ENCODE measurements at places on chromosomes 5 and 9.

DNA sequence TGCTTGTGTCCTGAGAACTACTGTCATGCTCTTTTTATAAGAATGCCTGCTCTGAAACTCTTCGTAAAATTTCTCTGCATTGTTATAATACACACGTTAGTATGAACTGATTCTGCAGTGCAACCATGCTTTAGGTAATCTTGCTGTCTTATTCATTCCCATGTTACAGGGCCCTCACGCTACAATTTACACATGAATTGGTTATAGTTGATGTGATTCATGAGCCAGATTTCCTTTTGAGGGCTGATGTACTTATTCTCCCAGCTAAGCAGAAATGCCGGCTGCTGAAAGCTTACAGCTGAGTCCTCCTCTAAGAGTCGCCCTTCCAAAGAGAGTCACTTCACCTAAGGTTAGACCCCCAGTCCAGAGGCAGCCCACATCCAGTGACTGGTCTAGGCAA lies 233.5 kb upstream of the PCSK5 start:
- no peak for DNase-seq

DNA sequence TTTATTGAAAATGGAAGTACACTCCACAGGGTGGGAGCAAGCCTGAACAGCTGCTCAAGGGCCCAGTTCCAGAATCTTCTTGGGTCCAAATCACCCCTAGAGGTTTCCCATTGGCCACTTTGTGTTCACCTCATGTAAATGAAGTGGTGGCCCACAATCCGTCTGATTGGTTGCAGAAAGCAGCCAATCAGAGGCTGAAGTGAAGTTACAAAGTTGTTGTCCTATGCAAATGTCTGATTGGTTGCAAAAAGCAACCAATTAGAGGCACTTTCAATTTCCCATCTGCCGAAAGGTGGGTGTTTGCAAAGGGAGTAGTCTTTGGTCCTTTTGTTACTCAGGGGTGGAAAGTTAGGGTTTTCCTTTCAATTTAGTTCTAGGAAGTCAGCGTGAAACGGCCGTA lies 8.8 kb downstream of the TMEM171 start:
- DNase-seq, result no peak

DNA sequence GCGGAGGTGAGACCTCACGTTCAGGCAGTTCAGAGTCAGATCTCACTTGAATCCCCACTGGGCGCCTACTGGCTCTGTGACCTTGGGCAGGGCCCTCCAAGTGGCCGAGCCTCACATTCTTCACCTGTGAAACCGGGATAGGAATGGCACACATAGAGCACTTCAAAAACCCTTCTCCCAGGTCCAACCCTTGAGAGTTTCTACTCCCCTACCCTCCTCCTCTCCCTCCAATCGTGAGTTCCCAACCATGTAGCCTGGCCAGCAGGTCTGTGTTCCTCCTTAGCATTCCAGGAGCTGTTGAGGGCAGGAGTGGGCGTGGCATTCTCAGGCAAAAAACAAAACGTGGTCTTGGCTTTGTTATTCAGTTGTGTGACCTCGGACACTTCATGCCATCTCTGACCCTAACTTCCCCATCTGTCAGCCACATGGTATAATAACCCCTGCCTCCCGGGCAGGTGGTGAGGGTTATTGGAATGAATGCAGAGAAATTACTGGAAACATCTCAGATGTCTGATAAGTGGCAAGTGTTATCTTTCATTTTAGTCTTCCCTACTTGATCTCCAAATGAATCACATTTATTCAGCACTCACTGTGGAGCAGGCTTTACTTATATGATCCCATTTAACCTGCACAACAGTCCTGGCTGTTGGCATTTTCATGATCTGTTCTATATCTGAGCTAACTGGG lies 112.8 kb upstream of the BOD1 start:
- no peak for DNase-seq

DNA sequence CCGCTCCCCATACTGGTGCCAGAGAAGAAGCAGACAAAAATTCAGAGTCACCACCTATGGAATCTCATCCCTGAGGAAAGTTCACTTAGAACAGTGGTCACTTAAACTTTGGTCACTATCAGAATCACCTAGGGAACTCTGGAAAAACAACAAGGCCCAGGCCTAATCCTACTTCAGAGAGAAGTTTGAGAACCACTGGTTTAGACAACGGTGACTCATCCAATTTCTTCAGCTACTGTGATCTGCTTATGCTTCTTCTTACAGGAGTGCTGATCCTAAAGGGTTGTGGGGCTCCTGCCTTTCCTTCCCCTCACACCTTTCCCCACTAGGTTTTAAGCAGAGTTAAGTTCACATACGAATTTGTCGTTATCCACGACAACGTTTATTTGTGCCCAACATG lies 194.7 kb upstream of the KLF4 start:
- DNase-seq, result no peak

GRCh38 chr5:72040513-72040912 lies 66.8 kb upstream of the MAP1B start:
- DNase-seq, result no peak

- no peak for DNase-seq
These were observed 1.3 kb downstream of the SH3GL2 start for GRCh38 chr9:17580119-17580518.

- no peak for DNase-seq
These were observed 53.3 kb upstream of the SMC5 start for GRCh38 chr9:70205366-70206020.

DNA sequence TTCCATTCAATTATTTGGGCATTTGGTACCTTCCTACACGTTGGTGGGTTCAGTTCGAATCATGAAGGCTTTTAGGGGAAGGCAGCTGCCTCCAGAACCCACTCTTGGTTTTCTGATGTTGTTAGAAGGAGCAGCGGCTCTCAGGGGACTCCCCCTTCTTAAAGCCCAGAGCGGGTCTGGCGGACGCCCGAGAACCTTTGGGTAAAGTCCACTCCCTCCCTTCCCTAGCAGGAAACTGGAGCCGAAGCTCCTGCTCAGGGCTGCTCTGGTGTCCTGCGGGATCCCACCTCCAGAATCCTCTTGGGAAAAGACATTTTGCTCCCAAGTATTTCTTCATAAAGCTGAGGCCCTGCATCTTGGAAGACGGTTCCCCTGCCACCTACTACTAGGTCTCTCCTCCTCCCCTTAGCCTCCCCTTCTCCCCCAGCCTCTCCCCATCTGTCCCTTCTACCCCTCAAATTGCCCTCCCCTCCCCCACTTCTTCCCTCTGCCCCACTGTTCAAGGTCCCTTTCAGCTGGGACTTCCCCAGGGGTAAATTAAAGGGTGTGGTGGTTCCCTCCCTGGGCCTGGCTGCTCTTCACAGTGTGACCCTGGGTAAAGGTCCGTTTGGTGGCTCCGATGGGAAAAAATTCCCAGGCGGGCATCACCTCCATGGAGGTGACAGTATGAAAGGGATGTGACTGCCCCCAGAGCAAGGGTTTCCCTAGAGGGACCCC lies 9.3 kb downstream of the IRX4 start:
- DNase-seq, result no peak

DNA sequence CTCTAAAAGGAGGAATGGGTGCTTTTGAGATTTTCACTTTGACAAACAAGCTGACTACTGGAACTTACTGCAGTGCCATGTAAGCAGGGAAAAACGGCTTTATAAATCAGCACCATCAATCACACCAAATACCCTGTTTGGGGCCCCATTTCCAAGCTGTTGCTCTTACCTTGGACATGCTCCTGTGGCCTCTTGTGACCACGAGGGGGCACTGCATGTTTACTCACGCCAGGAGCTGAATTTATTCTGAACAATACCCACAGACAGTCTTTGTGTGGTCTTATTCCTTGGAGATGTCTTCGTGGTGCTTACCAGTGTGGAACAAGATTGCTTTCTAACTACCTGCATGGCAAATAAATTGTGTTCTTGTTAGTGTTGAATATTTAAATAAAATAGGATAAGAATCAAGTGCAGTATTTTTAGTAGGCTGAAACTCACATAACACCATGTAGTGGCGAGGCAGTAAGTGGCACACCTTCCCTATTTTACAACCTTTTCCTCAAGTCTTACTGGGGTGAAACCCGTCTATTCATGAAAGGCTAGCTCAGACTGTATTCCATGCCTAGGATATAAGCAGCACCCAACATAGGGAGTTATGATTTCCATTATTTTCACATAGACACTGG lies 155.5 kb upstream of the NMUR2 start:
- no peak for DNase-seq

GRCh38 chr5:148311484-148311883 lies 739 bp upstream of the SPINK7 start:
- DNase-seq, result no peak

- DNase-seq, result no peak
These were observed 4.1 kb upstream of the MCCC2 start for GRCh38 chr5:71582945-71583584.

DNA sequence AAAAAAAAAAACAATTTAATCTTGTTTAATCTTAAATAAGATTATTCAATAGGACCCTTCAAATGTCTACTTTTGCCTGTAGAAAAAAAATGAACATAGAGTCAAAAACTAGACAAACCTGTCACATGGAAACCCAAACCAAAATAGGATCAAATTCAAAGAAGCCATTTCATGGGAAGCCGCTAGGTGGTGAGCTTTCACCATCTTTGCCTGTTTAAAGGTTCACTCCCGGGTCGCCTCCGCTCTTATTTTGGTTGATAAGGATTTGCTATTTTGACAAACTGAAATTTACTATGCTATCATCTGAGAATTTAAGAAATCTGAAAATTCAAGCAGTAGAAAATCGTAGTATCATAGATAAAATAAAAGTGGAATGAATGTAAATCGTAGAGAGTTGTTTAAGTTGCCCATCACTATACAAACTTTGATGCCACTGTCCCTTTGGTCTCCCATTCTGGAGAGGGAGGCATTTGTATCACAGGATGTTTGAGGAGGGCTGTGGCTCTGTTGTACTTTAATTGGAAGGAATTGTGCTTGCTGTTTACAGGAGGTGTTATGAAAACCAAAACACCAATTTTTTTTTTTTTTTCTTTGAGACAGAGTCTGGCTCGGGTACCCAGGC lies 43.5 kb upstream of the DNAH5 start:
- DNase-seq, result no peak

DNA sequence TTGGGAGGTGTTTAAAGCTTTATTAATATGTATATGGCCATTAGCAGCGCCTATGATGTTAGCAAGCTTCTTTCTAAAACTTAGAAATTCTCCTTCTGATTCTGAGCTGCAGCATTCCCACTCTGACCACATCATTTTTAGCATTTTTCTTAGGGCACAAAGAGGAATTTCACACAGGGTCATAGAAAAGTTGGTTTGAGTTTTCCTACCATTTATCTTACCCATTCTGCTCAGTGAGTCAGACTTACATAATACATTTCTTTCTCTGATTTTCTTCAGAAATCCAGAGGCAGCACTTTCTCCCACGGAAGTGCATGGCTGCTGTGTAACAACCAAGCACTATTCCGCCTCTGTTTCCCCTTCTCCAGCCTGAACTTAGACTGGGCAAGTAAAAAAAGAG lies 246.6 kb downstream of the ARL15 start:
- DNase-seq, result no peak

GRCh38 chr5:139984816-139985215 lies 58.3 kb downstream of the NRG2 start:
- no peak for DNase-seq

- no peak for DNase-seq
These were observed 52.2 kb upstream of the SPINK5 start for GRCh38 chr5:148011398-148012137.

DNA sequence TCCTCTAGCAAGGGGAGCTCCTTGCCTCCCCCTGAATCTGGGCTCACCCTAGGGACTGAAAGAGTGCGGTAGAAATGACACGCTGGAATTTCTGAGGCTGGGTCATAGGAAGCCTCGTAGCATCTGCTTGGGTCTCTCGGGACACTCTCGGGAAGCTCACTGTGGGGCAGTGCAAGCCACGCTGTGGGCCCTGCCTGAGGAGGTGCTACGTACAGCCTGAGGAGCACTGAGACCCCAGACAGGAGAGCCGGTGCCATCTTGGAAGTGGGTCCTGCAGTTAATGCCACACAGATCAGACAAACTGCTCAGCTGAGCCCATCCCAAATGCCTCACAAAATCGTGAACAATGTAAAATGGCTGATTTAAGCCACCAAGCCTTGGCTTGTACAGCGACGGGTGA lies 1.8 kb downstream of the MRPL36 start:
- no peak for DNase-seq

- DNase-seq, result no peak
These were observed 5.8 kb upstream of the FCN1 start for GRCh38 chr9:134923466-134923865.

GRCh38 chr9:17130291-17130690 lies 4.5 kb upstream of the CNTLN start:
- DNase-seq, result no peak

DNA sequence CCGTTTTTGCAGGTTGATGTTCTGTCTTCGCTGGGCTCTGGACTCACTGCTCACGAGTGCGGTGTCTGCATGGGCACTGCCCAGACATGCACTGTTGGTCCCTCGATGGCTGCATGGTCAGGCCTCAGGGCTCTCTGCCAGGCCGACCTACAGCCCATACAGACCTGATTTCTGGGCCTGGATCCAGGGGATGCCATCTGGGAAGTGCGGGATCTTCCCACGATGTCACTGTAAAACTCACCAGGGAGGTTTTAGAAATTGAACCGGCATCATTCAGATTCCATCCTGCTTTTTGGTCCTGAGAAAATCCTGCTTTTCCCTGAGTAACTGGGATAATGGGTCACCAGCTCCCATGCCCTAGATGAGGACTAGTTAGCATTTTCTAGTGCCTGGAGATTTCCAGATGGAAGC lies 9.1 kb downstream of the S1PR3 start:
- DNase-seq, result no peak

DNA sequence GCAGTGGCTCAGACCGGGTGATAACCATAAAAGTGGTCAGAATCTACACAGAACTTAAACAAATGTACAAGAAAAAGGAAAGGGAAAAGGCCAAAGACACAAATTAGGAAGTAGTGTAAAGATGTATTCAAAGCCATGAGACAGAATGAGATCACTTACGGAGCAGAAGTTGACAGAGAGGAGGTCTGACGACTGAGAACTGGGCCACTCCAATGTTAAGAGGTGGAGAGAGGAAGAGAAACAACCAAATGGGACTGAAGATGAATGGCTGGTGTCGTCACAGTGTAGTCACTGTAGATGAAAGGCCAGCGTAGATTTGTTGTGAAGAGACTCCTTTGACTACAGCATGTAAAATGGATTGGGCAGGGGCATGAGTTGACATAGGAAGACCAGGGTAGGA lies 114.4 kb downstream of the DROSHA start:
- DNase-seq, result no peak

DNA sequence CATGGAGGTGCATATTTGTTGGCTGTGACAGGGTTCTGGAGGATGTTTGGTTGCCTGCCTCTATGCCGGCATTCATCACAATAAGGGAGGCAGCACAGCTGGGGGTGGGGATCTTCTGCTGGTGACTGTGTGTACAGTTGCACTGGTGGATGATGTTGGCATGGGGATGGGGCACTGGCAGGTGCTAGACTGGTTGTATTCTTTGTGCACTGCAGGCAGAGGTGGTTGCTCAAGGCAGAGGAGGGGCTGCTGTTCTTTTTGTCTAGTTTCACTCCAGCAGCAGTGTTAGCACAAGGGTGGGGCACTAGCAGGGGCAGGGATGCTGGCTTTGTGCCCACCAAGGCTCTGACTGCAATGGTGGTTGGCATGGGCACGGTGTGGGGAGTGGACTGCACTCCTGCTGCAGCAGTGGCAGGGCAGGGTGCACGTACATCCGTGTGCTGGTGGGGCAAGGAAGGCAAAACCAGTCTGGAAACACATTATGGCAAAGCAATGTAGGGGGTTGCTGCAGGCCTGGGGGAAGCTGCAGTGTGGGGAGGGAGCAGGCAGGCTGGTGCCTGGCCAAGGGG lies 69.3 kb downstream of the ISOC1 start:
- no peak for DNase-seq

- DNase-seq, result no peak
These were observed 182.2 kb downstream of the AOPEP start for GRCh38 chr9:94908583-94909249.

- DNase-seq, result peak; percentile 11
These were observed 571 bp downstream of the PPIC start for GRCh38 chr5:123035918-123036390.

- DNase-seq, result no peak
These were observed 41.4 kb upstream of the LRRC14B start for GRCh38 chr5:149745-150485.

Measured in activated gamma-delta T cell (primary cell).